ENCODE measurements at places on chromosomes 1 and 21.
A peak's percentile ranks its signal among the peaks of the same experiment; 100 is the strongest.

DNA sequence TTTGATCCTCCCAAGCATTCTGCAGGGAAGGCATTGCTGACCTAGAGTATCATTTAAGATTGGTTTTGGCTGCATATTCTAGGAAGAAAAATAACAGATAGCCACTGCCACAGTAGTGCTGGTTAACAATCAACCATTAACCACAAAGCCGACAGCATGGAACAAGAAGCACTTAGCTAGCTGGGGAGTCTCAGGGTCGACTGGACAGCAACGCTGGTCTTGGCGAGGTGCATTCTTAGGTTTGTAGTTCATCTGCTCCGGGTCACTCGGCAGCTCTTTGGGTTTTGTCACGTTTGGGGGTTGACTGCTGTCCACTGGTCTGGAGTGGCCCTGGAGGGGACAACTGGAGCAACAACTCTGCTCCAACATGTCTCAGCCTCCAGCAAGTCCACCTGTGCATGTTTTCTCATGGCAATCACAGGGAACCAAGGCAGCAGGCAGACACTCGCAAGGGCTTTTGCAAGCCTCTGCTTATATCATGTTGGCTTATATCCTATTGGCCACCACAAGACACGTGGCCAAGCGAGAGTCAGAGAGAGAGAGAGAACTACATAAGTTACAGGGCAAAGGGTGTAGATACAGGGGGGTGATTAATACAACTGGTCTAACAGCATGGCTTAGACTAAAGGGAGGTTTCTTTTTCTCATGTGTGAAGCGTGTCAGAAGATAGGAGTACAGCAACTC is 99.5 kb downstream of the LACTBL1 start:
- no peaks in the 10 kb centered on the region for H3K36me3 ChIP-seq
- no peak overlapping the region for H3K27ac ChIP-seq
- H3K27me3 ChIP-seq, result peaks cover 19% of the 10 kb centered on the region

DNA sequence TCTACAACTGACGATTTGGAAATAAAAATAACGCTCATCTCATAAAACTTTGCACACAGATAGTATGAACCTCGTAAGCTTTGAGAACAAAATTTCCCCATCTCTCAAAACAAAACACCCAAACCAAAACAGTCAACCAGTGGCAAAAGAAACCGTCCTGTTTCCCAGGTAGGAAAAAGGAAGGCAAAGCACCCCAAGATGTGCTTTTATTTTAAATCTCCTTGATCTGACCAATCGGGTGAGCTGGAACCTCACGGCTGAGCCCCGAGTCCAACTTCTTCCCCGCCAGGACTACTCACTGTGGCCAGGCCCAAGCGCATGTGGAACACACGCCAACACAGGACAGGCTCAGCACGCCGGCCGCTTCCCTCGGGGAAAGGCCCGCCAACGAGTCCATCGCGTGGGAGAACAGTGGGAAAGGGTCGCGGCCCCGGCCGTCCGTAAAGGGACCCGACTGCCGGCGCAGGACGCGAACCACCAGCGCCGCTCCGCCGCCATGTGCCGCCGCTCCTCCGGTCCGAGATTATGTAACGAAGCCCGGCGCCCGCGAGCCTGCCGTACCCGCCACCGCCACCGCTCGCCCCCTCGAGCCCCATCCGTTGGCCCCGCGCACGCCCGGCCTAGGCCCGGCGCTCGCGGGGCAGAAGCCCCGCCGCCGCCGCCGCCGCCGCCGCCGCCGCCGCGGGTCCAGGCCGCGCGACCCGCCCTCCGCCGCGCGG is 759 bp downstream of the AHCTF1 start:
- peak overlapping the region; percentile 94 for H3K27ac ChIP-seq
- peak; percentile 63 for DNase-seq
- peaks cover 40% of the 10 kb centered on the region for H3K36me3 ChIP-seq
- peaks cover 38% of the 10 kb centered on the region for H3K4me1 ChIP-seq
- peaks cover 10% of the 10 kb centered on the region for H3K27me3 ChIP-seq
- H3K4me3 ChIP-seq, result peak overlapping the region; percentile 93

- no peak overlapping the region for H3K27ac ChIP-seq
- DNase-seq, result no peak
- H3K4me1 ChIP-seq, result peaks cover 27% of the 10 kb centered on the region
- peaks cover 17% of the 10 kb centered on the region for H3K36me3 ChIP-seq
These were observed 4.4 kb downstream of the SLC19A1 start for GRCh38 chr21:45537746-45538291.

DNA sequence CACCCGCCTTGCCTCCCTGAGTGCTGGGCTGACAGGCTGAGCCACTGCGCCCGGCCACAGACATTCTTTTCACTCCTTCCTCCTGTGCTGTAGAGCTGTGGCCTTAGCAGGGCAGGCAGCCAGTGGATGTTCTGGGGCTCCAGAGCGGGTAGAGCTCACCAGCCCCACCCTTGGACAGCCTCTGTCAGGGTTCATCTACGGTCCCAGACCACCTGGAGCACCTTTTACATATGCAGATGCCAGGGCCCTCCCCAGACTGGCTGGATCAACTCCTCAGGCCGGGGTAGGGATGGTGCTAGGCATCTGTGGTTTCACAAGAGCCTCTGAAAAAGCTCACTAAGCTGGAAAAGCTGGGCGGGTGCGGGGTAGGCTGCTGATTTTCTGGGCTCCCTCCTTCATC is 4.6 kb downstream of the ATP13A2 start:
- peaks cover 11% of the 10 kb centered on the region for H3K36me3 ChIP-seq
- H3K27ac ChIP-seq, result no peak overlapping the region
- H3K4me1 ChIP-seq, result peaks cover 22% of the 10 kb centered on the region
- no peak for DNase-seq
- peaks cover 3% of the 10 kb centered on the region for H3K27me3 ChIP-seq

- peaks cover 22% of the 10 kb centered on the region for H3K4me1 ChIP-seq
- no peak overlapping the region for H3K27ac ChIP-seq
- peaks cover 17% of the 10 kb centered on the region for H3K36me3 ChIP-seq
- peaks cover 17% of the 10 kb centered on the region for H3K27me3 ChIP-seq
- DNase-seq, result no peak
These were observed 15.2 kb downstream of the TNFRSF14 start for GRCh38 chr1:2571348-2571747.

Data from activated naive CD4-positive, alpha-beta T cell treated with anti-CD3 and anti-CD28 coated beads, Interleukin-2, amount 10 ng/mL, durations not matched to agents 7 days and 5 days (primary cell).